ENCODE measurements at places on chromosomes 3 and 15. TPM values are rescaled to one million over a fixed set of nuclear protein-coding genes. Genes with fewer than 3 reads are reported as not detected.

The SCG5 gene
- not detected for total RNA-seq

The PLIN1 gene
- total RNA-seq = under 0.01 TPM

The XYLB gene
- 1.7 TPM for total RNA-seq

The CD80 gene
- 0.17 TPM for total RNA-seq

The HESX1 gene
- total RNA-seq = 0.34 TPM
